ENCODE measurements at places on chromosomes 13 and 19.

- peak; percentile 74 for DNase-seq
Measured at GRCh38 chr13:93559718-93560117, 333.1 kb downstream of the GPC6 start.

GRCh38 chr19:16445238-16446107 lies 26.3 kb downstream of the EPS15L1 start:
- DNase-seq, result peak; percentile 57

- DNase-seq, result peak; percentile 73
Measured at GRCh38 chr13:31835932-31836331, 96.6 kb downstream of the RXFP2 start.

GRCh38 chr13:32075170-32075851 lies 43.7 kb downstream of the FRY start:
- DNase-seq, result no peak

GRCh38 chr13:108993346-108993745 lies 363.9 kb downstream of the MYO16 start:
- no peak for DNase-seq

- peak; percentile 82 for DNase-seq
Measured at GRCh38 chr19:55255618-55256423, 3.0 kb downstream of the PPP6R1 start.

GRCh38 chr19:17200408-17201079 lies 14.6 kb upstream of the USE1 start:
- no peak for DNase-seq

DNA sequence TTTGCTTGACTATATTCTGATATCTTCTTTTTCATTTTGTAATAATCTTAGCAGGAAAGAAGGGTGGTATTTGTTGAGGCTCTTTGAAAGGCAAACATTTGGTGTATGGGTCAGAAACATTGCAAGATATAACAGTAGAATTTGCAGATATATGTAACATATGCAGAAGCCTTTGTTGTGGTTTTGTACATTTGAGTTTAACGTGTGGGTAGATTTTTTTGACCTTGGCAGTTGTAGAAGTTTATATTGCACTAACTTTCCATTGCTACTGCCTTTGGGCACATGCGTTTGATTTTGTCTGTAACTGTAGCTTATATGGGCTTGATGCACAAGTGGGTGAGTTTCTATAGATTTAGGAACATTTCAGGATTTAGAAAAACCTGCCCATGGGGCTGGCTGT lies 78.5 kb upstream of the SPRY2 start:
- DNase-seq, result no peak

DNA sequence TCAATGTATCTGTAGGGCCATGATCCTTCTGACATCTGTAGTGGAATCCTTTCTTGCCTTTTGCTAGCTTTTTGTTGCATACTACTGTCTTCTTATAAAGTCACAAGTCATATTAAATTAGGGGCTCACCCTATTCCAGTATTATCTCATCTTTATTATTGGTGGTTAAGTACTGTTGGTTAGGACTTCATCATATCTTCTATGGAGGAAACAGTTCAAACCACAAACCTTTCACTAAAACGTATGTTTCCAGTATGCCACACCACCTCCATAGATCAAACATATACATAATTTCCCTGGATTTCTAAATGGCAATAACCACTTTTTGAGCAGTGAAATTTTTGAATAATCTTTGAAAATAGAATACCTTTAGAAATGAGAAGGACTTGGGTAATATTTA lies 62.8 kb upstream of the PCDH9 start:
- DNase-seq, result no peak

GRCh38 chr19:40619333-40620160 lies 18.4 kb downstream of the LTBP4 start:
- DNase-seq, result no peak

DNA sequence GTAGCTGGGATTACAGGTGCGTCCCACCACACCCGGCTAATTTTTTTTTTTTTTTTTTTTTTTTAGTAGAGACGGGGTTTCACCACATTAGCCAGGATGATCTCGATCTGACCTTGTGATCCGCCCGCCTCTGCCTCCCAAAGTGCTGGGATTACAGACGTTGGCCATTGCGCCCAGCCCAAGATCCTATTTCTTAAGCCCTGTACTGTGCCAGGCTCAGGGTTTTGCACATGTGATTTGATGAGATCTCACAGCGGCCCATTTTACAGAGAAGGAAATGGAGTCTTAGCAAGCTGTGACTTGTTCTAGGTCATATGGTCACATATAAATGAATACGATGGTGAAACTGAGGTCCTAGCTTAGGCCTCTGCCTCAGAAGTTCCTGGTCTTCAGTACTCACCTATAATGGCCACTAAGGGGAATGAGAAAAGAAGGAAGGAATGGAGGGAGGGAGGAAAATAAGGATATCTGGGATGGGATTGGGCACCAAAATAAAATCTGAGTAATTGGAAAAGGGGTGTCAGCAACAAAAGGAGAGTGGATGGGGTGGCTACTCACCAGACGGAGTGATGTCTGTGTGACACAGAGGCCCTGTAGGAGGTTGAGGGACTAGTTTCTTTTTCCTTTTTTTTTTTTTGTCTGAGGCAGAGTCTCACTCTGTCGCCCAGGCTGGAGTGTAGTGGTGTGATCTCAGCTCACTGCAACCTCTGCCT lies 1.3 kb downstream of the OSCAR start:
- DNase-seq, result no peak

- no peak for DNase-seq
Measured at GRCh38 chr19:54114340-54115108, 933 bp downstream of the TFPT start.

DNA sequence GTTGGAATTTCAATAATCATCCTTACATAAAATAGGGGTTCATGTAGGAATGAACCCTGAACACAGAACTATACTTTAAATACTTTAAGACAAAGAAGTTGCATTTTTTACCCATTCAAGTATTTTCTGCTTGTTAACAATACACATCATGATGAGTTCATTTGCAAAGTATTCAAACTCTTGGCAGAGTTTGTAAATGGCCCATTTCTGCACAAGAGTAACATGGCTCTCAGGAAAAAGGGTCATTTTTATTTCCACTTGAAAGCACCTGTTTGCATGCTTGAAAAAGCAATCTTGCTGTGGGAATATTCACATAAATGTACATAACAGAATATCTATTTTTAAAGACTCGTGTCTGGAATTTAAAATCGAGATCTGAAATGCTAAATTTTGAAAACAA lies 18.1 kb downstream of the ESD start:
- DNase-seq, result no peak
